GM13976 (cell line): ENCODE measurements at places on chromosomes 3 and 15.

- DNase-seq, result no peak
Measured at GRCh38 chr15:55555089-55555488, 33.1 kb downstream of the PYGO1 start.

DNA sequence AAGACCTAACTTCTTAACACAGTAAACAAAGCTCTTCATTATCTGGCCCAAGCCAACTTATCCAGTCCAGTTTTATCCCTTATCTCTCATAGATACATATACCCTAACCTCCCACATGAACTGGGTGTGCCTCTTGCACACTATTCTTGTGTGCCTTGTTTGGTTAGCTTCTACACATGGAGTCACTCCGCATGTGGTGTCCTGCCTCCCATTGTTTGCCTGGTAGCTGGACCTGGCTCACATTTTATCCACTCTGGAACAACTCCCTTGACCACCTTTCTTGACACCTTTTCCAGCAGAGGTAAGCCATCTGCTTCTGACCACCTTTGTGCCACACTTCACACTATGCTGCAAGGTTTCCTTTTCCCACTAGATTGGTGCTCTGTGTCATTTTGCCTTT is 15.2 kb downstream of the TIPARP start:
- no peak for DNase-seq

GRCh38 chr3:38039101-38039898 is at the start of gene DLEC1:
TSS of gene DLEC1 (plus strand) at chr3:38039208. CDS start at chr3:38039226, 18 bp downstream.
- peak; percentile 88 for DNase-seq

DNA sequence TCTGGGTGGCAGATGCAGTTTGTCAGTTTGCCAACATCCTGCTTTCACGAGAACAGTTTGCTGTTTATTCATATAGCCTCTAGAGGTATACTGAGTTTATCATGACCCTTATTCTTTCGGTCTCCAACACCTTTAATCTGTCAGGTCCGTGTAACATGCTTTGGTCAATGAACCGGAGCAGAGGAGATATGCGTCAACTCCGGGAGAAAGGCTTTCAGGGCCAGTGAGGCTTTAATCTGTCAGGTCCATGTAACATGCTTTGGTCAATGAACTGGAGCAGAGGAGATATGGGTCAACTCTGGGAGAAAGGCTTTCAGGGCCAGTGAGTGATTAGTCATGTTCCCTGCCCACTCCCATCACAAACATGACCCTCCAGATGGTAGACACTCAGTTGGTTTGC is 16.9 kb upstream of the GPD1L start:
- DNase-seq, result no peak

DNA sequence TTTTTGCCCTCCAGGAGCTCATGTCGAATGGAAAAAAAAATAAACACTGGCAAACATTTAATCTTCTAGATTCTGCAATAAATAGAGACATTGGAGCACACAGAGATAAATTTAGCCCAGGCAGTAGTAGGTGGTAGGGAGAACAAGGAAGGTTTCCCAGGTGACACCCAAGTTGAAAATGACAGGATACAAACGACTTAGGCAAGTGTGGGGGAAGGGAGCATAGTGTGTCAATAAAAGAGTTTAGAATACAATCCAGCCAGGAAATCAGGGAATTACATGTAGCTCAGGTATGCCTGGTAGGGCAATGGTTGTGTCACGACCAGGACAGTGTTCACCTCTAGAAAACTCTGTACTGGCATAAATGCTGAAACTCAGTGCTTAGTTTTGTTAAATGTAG is 364.6 kb upstream of the AGTR1 start:
- no peak for DNase-seq

- DNase-seq, result no peak
Measured at GRCh38 chr15:41995476-41995855, 23.1 kb upstream of the EHD4 start.

DNA sequence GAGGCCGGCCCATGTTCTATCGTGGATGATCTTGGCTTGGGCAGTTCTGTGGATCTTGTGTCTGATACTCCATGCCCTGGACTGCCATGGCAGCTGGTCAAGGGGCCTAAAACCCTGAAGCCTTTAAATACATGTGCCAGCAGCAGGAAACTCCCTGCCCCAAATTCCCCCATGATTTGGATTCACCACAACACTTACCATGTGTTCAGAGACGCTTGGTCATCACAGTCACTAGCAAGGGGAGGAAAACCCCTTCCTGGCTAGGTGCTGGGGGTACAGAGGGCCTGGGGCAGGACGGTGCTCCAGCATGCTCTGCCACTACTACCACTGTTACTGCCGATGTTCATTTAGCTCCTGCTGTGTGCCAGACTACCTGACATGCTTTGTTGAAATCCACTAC is 94.4 kb downstream of the DNAJB8 start:
- peak; percentile 71 for DNase-seq

- DNase-seq, result no peak
Measured at GRCh38 chr3:12658593-12659058, 5.3 kb downstream of the RAF1 start.

- peak; percentile 55 for DNase-seq
Measured at GRCh38 chr3:16433701-16434151, 79.8 kb downstream of the RFTN1 start.

DNA sequence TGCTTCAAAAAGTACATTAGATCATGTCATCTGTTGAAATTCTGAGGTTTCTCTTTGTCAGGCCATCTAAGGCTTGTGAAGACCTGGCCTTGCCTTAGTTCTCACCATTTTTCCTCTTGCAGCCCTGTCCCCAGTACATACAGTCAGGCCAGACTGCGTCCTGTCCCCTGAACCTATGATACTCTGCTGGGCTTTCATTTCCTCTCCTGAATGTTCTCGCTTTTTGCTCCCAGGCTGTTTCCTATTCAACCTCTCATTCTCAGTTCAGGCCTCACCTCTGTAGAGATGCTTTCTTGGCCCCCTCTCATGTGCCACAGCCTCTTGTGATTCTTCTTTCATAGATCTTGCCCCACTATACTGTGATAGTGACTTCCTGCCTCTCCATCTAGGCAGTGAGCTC is 648.8 kb upstream of the KCNMB2 start:
- DNase-seq, result peak; percentile 22

- no peak for DNase-seq
Measured at GRCh38 chr3:159987291-159987711, 1.3 kb upstream of the IL12A start.

DNA sequence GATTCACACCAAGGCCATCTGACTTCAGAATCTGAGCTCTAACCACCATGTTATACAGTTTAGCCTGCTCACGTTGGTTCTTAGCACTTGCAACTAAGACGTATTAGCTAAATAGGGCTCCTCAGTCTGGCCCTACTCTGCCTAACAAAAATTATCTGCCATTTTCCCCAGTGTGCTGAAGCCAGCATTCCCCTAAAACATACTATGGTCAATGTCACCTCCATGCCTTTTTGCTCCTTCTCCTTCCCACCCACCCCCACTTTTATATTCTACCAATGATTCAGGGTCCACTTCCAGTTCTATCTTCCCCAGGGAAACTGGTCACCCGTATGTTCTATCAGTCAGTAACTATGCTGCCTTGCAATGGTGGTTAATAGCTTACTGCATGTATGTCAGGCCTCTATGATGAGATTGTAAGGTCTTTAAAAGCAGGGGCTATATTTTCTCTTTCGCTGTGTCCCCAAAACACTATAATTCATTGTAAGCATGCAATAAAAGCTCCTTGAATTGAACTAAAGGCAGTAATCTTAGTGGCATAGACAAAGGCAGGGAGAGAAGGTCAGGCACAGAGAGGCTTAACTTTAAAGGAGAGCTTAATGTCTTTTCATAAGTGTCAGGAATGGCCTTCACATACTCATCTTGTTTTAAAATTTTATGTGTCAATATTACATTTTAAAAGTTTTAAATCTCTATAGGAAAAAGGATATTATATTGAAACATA is 23.3 kb downstream of the POPDC2 start:
- DNase-seq, result no peak

DNA sequence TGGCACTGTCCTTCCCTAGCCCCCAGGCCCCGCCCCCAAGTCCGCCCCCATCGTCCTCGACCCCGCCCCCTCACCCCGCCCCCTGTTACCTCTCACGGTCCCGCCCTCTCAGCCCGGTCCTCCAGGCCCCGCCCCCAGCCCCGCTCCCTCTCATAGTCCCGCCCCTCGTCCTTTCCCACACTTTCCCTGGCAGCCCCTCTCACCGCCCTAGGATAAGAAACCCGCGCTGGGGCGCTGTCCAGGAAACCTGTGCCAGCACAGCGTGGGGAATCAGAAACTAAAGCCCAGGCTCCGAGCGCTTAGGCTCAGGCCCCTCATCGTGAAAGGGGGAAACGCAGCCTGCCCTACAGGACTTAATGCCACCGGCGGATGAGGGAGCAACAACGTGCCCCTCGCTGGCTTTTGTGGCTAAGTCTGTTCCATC is 20.9 kb downstream of the TRPM1 start:
- peak; percentile 76 for DNase-seq

DNA sequence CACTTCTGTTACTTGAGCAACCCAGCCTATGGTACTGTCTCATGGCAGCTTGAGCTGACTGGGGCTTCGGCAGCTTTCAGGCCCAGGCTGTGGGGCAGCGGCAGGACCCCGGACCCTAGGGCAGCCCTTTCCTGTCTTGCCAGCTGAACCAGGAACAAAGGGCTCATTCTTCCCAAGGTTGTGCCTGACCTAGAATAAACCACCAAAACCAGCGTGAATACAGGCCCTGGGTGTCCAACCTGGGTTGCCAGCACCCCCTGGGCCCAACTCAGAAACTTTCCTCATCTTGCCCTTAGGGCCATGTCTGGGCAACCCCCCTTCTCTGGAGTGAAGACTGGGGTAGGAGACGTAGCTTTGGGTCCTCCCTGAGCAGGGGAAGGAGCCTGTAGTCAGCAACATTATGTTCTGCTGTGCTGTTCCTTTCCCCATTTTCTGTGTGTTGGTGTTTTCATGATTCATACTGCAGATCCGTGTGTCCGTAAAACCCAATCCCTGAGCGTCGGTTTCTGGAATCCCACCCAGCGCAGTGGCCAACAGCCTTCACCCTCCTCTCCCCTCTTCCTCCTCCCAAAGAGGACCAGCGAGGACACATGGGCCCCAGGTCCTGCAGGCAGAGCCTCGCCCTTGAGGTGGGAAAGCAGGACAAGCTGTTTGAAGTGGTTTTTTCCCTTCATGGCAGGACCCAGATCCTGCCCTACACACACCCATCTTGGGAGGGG is 33.5 kb downstream of the TKT start:
- no peak for DNase-seq

- DNase-seq, result no peak
Measured at GRCh38 chr3:143080196-143080595, 39.4 kb upstream of the CHST2 start.

- DNase-seq, result peak; percentile 67
Measured at GRCh38 chr15:63191895-63192618, 2.7 kb downstream of the RAB8B start.

DNA sequence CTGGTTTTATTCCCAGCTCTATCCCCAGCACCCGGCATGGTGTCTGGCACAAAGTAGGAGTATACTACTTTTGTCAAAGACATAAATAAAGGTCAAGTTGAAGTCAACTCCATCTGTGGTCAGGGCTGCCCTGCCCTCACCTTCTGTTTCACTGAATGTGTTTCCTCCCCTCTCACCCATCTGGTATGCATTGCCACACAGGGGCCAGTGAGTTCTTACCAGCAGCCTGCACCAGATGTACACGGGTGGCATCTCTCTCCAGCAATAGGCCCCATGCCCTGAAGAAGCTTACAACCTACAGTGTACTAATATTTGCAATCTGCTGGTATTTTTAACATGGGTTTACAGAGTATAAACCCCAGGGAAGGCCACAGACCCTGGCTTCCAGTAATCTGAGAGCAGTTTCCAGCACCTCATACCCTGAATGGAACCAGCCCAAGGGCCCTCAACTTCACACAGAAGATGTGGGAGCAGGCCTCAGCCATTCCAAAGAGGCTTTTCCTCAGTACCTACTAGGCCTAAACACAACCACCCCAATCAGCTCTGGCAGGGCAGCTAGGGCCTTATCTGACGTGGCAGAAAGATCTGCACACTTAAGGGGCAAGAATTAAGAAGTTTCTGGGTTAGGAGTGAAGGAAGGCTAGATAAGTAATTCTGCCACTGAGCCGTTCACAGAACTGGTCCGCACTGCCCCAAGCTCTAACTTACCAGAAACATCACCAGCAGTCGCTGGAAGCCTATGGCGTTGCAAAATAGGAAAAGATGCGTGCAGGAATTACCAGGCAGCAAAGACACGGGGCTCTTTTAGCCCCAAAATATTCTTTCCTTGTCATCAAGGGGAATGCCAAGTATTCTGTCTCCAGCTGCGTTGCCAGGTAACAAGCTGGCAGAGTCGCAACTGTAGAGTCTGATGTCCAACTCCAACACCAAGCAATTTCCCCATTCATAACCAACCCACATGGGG is 2.1 kb downstream of the IDH2 start:
- no peak for DNase-seq

- DNase-seq, result no peak
Measured at GRCh38 chr3:187947927-187948682, 202.8 kb upstream of the BCL6 start.

DNA sequence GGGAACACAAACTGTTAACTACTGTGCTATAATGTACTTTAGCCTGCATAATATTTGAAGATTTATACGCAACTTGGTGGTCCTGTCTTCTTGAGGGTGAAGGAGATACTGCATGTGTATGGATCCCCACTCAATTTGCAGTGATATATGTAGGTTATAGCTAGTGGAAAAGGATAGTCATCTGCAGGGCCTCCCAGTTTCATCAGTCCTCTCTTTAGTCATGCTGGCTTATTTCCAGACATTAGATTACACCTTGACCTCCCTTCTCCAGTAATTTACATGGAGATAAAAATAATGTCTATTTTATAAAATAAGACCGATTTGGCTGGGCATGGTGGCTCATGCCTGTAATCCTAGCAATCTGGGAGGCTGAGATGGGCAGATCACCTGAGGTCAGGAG is 3.7 kb downstream of the NR1D2 start:
- no peak for DNase-seq

DNA sequence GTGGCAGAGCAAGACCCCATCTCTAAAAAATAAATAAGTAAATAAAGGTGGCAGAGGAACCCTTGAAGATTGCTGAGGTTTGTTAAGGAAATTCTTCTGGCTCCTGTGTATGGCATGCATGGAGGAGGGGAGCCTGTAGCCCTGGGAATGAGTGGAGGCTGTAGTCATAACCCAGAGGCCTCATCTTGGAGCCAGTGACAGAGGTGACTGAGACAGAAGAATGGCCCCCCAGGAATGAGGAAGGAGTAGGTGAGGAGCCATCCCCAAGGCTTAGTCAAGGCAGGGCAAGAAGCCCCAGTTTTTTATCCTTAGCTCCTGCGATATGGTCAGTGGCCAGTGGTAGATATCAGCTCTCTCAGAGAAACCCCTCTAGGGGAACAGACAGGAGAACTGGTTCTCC is 46.5 kb downstream of the BSN start:
- no peak for DNase-seq

- no peak for DNase-seq
Measured at GRCh38 chr15:72511536-72511935, 37.4 kb downstream of the ARIH1 start.
